Stimulated activated CD8-positive, alpha-beta memory T cell treated with anti-CD3 and anti-CD28 coated beads, Interleukin-15, amount 100 ng/mL, for 4 hours (primary cell): ENCODE measurements at places on chromosomes 2 and 18.

GRCh38 chr2:174510583-174511189, 23.9 kb upstream of the GPR155 start:
- no peak for DNase-seq

DNA sequence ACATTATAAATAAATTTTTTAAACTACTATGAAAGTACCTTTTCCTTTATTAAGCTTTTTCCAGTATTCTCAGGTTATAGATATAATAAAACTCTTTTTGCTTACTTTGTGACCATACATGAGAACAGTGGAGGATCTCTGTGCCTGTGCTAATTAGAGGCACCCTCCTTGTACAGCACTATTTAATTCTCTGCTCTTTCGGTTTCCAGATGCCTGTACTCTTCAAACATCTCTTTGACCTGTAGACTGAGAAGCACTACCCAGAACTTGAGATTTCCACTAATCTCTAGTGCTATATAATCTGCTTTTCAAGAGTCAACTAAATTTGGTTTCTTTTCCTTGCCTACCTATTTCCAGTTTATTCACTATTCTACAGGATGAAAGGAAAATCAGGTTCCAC, 131.1 kb downstream of the GULP1 start:
- DNase-seq = no peak

GRCh38 chr18:33538418-33539042, 39.5 kb upstream of the ASXL3 start:
- no peak for DNase-seq

- DNase-seq = no peak
Observed at GRCh38 chr2:137912371-137912770, 51.9 kb upstream of the HNMT start.

DNA sequence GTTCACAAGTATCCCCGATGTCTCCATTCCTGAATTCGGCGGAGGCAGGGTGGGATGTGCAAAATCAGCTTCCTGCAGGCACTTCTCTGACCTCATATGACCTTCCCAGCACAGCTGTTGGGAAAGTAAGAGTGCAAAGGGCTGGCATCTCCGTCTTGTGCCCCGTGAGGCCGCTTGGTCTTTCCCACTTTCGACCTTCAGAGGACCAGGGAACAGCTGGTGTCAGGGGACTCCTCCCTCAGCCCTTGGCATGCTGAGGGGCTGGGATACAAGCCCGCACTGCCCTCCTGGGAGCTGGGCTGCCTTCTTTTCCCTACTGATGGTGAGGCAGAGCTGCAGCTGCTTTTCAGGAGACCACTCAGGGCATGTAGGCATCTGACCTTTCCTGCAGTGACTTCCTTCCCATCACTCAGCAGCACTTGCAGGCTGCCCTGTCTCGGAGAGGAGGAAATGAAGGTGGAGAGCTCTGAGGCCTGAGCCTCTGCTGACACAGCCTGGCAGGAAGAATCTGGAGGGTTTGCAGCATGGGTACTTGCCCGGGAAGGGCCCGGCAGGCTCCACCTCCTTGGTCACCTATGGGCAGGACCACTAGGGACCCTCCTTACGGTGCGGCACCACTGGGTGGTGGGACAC, 277.2 kb upstream of the HS6ST1 start:
- no peak for DNase-seq

- DNase-seq = no peak
Observed at GRCh38 chr18:36675542-36675941, 153.3 kb downstream of the TPGS2 start.

DNA sequence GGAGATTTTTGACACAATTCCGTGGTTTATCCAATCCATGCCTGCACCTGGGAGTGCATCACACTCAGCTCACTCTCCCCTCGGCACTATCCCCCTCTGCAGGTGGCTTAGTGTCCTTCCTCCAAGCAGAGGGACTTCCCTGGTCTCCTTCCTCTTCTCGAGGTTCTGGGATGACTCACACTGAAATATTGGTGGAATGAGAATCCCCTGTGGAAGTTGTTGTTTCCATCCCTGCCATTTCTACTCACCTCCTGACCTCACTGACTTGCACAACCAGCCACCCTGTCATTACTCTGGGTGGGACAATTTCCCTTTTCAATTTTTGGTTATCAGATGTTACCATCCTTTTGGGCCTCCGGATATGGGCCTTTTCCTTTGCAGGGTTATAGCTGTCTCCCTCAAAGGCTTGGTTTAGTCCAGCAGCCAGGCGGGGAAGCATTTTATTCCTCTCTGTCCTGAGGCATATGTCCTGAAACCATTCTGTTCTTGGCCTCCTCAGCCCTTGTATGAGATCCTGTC, 59.9 kb downstream of the PTPRM start:
- DNase-seq = no peak

DNA sequence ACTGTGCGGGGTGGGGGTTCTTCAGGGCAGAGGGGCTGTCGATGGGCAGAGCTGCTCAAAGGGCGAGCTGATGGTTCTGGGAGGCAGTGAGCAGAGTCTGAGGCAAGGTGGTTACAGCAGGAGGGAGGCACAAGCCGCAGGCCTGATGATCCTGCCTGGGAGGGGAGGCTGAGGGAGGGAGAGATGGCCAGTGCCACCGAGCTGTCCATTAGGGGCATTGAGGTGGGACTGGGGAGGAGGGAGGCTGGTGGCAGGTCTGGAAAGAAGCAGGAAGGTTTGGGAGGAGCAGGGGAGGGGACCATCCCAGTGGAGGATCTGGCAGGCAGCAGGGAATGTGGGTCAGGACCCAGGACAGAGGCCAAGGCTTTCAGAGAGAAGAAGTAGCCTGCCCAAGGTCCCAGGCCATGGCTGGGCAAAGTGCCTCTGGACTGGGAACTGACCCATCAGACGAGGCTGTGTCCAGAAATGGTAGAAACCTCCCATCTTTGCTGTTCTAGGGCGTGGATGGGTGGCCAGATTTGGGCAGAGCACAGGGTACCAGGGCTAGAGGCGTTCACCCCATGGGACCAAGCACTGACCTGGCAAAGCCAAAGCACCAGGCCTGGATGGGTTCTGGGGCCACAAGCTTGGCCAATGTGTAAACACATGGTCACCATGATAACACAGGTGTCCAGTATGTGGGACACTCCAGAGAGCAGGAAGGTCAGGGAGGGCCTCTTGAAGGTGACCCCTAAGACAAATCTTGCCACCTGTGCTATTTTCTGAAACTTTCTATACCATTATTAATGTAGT, 55.5 kb downstream of the INHBB start:
- DNase-seq = no peak

GRCh38 chr18:49345931-49346696, 114.3 kb downstream of the DYM start:
- DNase-seq = no peak

GRCh38 chr18:48800876-48801727, 149.7 kb downstream of the SMAD7 start:
- DNase-seq = no peak

DNA sequence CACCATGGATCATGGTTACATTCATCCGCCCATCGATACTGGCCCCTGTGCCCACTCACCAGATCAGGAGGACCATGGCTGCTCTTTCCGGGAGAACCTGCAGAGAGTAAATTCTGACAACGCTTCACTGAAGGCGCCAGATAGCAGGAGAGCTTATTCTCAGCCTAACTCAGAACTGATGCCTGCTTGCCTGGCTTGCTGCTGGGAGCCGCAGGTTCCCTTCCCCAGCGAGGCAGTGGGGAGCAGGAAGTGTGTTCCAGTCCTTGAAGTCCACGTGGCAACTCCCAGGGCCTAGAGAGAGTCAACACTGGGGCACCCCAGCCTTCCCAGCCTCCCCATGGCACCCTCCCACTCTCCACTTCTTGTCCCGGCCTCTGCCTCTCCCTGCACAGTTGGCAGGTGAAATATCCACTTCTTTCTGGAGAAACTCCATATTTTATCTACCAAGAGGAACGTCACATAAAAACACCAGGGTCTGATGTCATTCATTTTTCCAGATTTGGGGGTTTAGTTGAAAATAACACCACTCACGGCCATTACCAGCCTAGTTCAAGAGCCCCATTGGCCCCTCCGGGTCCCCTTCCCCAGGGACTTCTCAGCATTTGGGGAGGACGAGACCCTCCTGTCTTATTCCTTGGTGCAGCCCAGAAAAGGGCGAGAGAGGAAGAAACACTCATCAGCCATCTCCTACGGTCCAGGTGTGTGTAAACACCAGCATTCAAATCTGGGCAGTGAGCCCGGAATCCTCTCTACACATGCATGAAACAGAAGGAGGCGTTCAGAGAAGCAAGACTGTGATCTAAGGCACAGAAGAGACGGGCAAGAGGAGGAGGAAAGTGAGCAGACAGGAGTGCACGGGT, 3.5 kb upstream of the TUBB6 start:
- DNase-seq = no peak

DNA sequence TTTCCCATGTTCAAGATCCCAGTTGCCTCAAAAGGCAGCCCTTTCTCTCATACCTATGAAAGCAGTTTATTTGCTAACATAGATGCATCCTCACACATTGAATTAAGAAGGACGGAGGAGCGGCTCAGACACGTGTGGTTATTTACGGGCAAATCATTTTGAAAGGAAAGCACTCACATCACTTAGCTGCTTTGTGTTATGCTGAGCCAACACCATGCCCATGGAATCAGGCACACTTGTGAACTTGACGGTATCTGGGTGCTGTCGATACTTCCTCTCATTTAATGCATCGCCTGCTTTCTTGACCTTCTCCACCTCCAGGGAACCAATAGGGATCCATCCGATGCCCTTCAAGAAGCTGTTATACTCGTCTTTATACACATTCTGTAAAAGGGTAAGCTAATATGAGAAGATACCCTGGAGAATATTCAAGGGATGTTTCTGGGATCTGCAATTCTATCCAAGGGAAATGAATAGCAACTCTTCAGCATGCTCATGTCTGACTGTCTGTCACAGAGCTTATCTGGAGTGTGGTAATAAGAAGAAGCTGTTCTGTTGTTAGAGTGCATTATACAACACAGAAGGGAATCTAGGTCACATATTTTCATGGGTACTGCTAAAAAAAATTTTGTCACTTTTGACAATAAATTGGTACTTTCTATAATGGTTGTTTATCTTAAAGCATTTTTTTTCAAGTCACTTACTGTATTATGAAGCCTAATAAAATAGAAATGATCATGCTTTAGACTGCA, 63.3 kb downstream of the NEB start:
- DNase-seq = no peak

GRCh38 chr2:172588931-172589330, 33.0 kb downstream of the PDK1 start:
- DNase-seq = no peak

DNA sequence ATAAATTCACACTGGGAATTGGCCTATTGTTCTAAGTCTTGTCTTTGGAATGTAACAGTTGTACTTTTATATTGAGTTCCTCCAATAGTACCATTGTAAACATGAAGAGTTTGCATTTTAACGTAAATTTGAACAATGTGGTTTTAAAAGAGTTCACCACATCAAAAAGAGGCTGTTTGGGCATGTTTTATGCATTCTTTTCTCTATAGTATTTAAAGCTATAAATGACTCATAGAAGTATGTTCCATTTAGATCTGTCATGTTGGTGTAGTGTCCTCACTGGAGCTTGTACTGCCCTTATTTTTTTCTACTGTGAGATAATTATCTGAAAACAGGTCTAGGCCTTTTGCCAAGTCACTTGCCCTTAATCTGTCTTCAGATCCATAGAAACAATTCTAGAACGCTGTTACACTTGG, 141.9 kb downstream of the RHBDD1 start:
- no peak for DNase-seq

- no peak for DNase-seq
Observed at GRCh38 chr18:26621161-26622026, 73.0 kb upstream of the KCTD1 start.

GRCh38 chr18:38464024-38464423, 898.4 kb upstream of the CELF4 start:
- no peak for DNase-seq

- DNase-seq = no peak
Observed at GRCh38 chr2:40430776-40431599, 20.9 kb downstream of the SLC8A1 start.

GRCh38 chr18:76558881-76559667, 64.0 kb upstream of the ZNF516 start:
- DNase-seq = no peak

DNA sequence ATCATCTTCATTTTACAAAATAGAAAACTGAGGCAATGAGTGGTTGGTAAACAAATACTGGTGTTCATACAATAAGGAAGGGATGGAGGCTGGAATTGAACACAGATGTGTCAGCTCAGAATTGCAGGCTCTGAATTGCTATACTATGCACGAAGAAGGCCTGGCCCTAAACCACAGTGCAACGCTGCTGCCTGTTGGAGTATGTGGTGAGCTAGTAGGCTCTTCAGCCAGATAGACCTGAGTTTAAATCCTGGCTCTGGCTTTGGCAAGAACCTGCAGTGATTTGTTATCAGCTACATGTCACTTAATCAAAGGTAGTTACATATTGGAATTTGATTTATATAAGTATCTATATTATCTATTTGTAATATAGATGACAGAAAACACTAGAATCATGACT, 1602.4 kb upstream of the CELF4 start:
- no peak for DNase-seq

- no peak for DNase-seq
Observed at GRCh38 chr2:83051538-83052170, 1407.4 kb downstream of the SUCLG1 start.

- DNase-seq = no peak
Observed at GRCh38 chr2:47388888-47389287, 14.1 kb upstream of the MSH2 start.
